Activated B cell treated with CpG ODN at 0.5 μM for 24 hours (primary cell): ENCODE measurements at places on chromosomes 4 and X.

GRCh38 chrX:98646351-98646750, 1762.6 kb downstream of the RPA4 start:
- H3K27ac ChIP-seq, result no peak overlapping the region
- DNase-seq, result no peak
- no peaks in the 10 kb centered on the region for H3K4me1 ChIP-seq
- no peaks in the 10 kb centered on the region for H3K27me3 ChIP-seq
- no peak overlapping the region for H3K4me3 ChIP-seq

- H3K36me3 ChIP-seq, result peaks cover 31% of the 10 kb centered on the region
- H3K27ac ChIP-seq, result no peak overlapping the region
- no peaks in the 10 kb centered on the region for H3K27me3 ChIP-seq
- H3K4me3 ChIP-seq, result no peak overlapping the region
- DNase-seq, result no peak
These were observed 37.7 kb upstream of the RAB33B start for GRCh38 chr4:139416073-139416673.

GRCh38 chr4:89469930-89470375, 162.4 kb upstream of the GPRIN3 start:
- no peaks in the 10 kb centered on the region for H3K27me3 ChIP-seq
- DNase-seq, result no peak
- H3K4me1 ChIP-seq, result peaks cover 22% of the 10 kb centered on the region

- no peak overlapping the region for H3K27ac ChIP-seq
- H3K36me3 ChIP-seq, result no peaks in the 10 kb centered on the region
- no peak for DNase-seq
- no peaks in the 10 kb centered on the region for H3K27me3 ChIP-seq
- no peak overlapping the region for H3K4me3 ChIP-seq
- no peaks in the 10 kb centered on the region for H3K4me1 ChIP-seq
These were observed 128.7 kb downstream of the GASK1B start for GRCh38 chr4:158043971-158044618.

DNA sequence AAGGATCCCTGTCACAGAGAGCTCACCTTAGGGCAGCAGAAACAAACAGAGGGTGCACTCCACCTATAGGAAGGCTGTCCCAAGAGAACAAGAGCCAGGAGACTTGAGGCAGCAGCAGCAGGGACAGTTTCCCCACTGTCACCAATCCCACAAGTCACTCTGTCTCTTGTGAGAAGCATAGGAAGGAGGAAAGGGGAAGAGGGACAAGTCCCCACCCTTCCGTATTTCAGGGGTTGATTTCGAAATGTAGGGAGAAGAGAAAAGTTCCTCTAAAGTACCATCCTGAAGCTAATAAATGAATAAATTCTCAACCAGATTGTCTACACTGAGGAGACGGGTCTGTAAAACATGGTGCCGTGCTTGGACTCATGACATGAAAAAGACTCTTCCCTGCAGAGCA, 9.5 kb upstream of the TLR8 start:
- no peak overlapping the region for H3K4me3 ChIP-seq
- H3K36me3 ChIP-seq, result no peaks in the 10 kb centered on the region
- H3K4me1 ChIP-seq, result peaks cover 30% of the 10 kb centered on the region

DNA sequence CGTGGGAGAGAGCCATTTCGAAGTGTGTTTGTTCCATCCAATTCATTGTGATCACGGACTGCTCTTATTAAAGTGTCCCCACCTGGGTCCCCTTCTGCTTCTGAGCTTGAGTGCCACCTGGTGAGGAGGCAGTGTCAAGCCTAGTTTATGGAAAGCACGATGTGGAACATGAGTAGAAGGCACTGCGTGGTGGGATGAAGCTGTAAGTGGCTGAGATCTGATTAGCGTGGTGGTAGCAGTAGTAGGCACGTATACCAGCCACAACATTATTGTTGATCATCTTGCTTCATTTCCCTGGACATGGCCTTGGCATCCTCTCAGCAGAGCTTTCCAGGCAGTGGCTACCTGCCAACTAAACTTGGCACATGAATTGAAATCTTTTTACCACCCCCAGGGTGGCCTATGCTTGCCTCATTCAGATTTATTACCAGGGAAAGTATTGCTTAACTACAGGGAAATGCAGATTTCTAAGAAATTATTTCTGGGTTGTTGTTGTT, 46.4 kb downstream of the GPAT3 start:
- H3K36me3 ChIP-seq, result no peaks in the 10 kb centered on the region
- H3K27me3 ChIP-seq, result no peaks in the 10 kb centered on the region
- DNase-seq, result peak; percentile 26
- peak overlapping the region; percentile 83 for H3K27ac ChIP-seq

GRCh38 chr4:140816806-140817510, 60.8 kb upstream of the TBC1D9 start:
- DNase-seq, result no peak
- no peak overlapping the region for H3K4me3 ChIP-seq
- no peak overlapping the region for H3K27ac ChIP-seq
- H3K4me1 ChIP-seq, result peaks cover 9% of the 10 kb centered on the region
- H3K27me3 ChIP-seq, result no peaks in the 10 kb centered on the region

- no peak overlapping the region for H3K27ac ChIP-seq
- H3K4me1 ChIP-seq, result no peaks in the 10 kb centered on the region
- H3K27me3 ChIP-seq, result no peaks in the 10 kb centered on the region
- no peaks in the 10 kb centered on the region for H3K36me3 ChIP-seq
These were observed 19.3 kb upstream of the SLC9A7 start for GRCh38 chrX:46777971-46778810.

DNA sequence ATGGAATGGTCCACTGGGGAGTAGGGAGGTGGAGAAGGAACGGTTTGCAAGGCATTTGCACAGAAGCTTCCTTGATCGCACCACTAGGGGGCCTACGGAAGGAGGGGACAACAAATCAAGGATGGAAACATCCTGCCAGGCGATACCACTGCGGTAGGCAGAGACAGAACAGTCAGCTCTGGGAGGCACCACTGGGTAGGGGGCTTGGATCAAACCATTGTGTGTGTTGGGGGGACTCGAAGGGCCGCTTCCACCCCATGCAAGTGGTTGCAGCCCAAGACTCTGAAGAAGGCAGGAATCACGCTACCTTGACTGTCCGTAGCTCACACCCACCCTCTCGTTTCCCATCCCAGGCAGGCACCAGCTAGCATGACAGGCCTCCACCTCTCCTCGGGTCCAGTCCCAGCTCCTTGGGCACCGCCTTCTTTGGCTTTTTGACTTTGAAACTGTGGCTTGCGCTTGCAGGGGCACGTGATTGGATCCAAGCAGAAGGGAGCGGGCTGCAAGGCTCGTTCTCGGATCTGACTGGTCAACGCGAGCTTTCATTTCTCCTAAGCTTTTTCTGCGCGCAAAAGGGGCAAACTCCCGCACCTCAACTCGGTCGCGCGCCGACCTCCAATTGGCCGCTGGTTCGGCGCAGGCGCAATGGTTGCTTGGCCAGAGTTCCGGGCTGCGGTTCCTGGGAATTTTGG, 28.4 kb downstream of the GAGE1 start:
- no peaks in the 10 kb centered on the region for H3K27me3 ChIP-seq
- no peaks in the 10 kb centered on the region for H3K4me1 ChIP-seq
- peak overlapping the region; percentile 24 for H3K4me3 ChIP-seq
- H3K27ac ChIP-seq, result no peak overlapping the region
